ENCODE measurements at places on chromosomes 5 and 9. TPM values are rescaled to one million over a fixed set of nuclear protein-coding genes. Genes with fewer than 3 reads are reported as not detected.

DNA sequence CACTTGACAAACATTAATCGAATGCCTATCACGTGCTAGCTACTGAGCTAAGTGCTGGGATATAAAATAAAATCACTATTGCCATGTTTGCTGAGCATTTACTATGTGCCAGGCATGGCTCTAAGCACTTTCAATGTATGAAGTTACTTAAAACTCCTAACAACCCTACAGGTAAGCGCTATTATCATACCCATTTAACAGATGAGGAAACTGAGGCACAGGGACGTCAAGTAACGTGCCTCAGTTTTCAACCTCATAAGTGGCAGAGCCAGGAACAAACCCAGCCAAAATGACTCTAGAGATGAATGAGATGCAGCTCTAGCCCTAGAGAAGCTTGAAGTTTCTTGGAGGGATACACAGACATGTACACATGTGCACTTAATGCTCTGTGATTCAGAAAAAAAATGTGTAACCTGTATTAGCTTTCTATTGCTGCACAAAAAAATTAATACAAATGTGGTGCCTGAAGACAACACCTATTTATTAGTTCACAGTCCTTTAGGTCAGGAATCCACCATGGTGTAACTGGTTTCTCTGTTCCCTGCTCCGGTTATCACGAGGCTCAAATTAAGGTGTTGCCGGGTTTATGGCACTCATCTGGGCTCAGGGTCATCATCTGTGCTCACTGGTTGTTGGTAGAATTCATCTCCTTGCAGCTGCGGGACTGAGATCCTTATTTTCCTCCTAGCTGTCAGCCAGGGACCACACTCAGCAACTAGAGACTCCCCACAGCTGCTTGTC, 33.7 kb downstream of the TTLL11 start:
- peaks cover 17% of the 10 kb centered on the region for H3K4me1 ChIP-seq
- no peak overlapping the region for H3K27ac ChIP-seq

DNA sequence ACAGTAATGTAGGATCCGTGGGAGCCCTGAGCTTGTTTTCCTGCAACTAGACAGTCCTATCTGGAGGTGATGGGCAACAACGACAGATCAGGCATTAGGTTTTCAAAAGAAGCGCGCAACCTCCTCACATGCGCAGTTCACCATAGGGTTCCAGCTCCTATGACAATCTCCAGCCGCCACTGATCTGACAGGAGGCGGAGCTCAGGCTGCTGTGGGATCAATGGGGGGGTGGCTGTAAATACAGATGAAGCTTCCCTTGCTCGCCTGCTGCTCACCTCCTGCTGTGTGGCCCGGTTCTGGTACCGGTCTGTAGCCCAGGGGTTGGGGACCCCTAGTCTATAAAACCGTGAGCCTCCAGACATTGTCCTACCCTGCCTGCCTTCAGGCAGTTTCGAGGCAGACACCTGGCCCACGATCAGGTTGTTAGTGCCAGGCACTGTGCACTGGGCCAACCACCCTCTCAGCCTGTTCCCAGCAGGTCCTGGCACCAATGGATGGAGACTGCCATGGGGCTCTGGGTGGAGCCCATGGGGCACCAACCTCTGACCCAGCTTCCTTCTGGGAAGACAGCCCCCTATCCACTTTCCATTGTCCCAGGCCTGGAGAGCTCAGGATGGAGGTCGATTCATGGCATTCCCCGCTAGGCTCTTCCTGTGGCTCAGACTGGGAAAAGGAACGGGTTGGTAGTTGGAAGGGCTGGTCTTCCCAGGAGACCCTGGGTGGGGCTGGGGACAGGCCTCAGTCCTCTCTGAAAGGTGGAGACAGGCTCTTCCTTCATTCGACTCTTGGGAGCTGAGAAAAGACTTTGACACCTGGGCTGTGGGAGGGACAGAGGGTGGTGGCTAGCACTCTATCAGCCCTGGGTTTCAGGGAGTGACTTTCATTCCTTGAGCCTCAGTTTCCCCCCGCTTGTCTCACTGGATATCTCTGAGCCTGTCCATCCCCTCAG, 1.7 kb downstream of the ENDOG start:
- H3K36me3 ChIP-seq: peaks cover 7% of the 10 kb centered on the region
- H3K4me1 ChIP-seq: peaks cover 11% of the 10 kb centered on the region
- H3K27ac ChIP-seq: no peak overlapping the region
- no peak for DNase-seq
- peak overlapping the region; percentile 74 for H3K4me3 ChIP-seq

- no peak overlapping the region for H3K27ac ChIP-seq
- H3K4me3 ChIP-seq: no peak overlapping the region
- H3K4me1 ChIP-seq: no peaks in the 10 kb centered on the region
Observed at GRCh38 chr5:626850-627249, 14.7 kb downstream of the CEP72 start.

DNA sequence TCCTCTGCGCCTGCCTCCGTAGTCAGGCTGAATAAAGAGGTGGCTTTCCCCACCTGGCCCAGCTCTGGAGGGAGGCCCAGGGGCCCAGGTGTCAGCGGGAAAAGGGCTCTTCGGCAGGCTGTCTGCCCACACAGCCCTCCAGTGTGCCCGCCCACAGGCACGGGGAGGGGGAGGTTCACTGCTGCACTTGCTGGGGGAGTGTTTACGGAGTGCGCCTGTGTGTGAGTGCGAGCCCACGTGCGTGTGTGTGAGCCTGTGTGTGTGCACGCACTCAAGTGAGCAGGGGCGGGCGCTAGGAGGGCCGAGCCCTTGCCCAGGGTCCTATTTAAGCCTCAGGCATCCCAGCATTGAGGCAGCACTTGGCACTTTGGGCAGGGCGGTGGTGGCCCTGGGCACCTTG, 10.9 kb downstream of the DNLZ start:
- no peak overlapping the region for H3K4me3 ChIP-seq
- H3K4me1 ChIP-seq: peaks cover 11% of the 10 kb centered on the region
- H3K27me3 ChIP-seq: no peaks in the 10 kb centered on the region
- no peak overlapping the region for H3K27ac ChIP-seq
- DNase-seq: no peak

- H3K4me3 ChIP-seq: no peak overlapping the region
- peaks cover 2% of the 10 kb centered on the region for H3K36me3 ChIP-seq
- H3K27me3 ChIP-seq: no peaks in the 10 kb centered on the region
Observed at GRCh38 chr5:15887093-15887492, 292.5 kb downstream of the MARCHF11 start.

- peak overlapping the region; percentile 57 for H3K27ac ChIP-seq
- peaks cover 20% of the 10 kb centered on the region for H3K4me1 ChIP-seq
- no peak overlapping the region for H3K4me3 ChIP-seq
- no peaks in the 10 kb centered on the region for H3K27me3 ChIP-seq
- no peak for DNase-seq
Observed at GRCh38 chr5:35781181-35781790, 75.4 kb upstream of the IL7R start.

DNA sequence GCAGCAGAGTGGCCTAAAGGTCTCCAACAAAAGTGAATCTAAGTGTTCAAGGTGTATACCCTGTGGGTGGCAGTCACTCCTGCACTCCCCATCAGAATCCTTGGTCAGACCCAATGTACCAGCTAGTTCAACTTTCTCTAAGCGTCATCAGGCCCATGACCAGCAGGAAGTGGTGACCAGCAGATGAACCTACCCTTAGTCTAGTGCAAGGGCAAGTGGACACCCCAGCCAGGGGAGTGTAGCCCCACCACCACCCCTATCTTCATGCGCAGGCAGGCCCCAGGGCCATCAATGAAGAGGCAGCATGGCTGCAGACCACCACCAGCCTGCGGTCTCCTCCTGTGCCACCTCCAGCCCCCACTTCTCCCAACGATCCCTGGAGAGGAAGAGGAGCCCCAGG, 213.1 kb downstream of the AGTPBP1 start:
- no peak overlapping the region for H3K4me3 ChIP-seq
- H3K27ac ChIP-seq: no peak overlapping the region
- H3K36me3 ChIP-seq: no peaks in the 10 kb centered on the region
- peaks cover 17% of the 10 kb centered on the region for H3K27me3 ChIP-seq
- no peaks in the 10 kb centered on the region for H3K4me1 ChIP-seq
- no peak for DNase-seq

DNA sequence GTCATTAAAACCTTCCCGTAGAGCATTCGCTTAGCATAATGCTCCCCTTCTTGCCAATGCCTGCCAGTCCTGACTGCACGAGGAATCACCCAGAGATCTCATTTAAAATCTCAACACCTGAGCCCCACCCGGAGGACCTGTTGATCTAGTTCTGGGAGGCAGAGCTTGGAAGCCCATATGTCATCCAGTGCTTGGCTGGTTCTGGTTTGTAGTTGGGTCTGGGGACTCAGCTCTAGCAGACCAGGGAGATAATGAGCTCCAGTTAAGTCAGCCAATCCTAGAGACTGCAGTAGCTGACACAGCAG, 131.8 kb upstream of the DAP start:
- H3K27me3 ChIP-seq: no peaks in the 10 kb centered on the region
- no peaks in the 10 kb centered on the region for H3K4me1 ChIP-seq

DNA sequence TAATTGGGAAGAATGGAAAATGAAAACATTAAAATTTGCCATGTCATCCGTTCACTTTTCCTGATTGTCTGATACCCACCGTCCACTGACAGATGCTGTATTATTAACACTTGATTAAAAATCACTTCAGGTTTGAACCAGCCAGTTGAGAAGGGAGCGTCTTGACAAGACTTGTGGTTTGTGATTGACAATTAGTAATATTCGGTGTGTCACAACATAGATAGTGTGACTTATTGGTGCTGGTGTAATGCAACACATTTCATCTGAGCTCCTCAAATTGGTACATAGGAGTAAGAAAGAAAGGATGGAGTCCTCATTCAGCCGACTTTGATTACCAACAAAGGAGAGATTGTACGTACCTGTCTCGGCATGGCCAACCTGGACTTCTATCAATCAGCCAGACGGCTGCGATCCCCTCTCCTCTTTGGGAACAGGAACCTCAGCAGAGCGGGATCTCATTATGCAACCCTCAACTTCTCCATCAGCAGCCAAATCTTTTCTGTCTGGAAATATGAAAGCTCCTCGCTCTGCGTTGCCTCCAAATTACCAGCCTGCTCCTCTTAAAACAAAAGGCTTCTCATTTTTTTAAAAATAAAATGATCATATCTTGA, 211.7 kb upstream of the MVB12B start:
- H3K36me3 ChIP-seq: no peaks in the 10 kb centered on the region
- no peak overlapping the region for H3K27ac ChIP-seq
- DNase-seq: no peak

GRCh38 chr5:111699976-111700375, 57.0 kb downstream of the NREP start:
- H3K4me1 ChIP-seq: peaks cover 29% of the 10 kb centered on the region
- H3K36me3 ChIP-seq: no peaks in the 10 kb centered on the region
- DNase-seq: no peak

DNA sequence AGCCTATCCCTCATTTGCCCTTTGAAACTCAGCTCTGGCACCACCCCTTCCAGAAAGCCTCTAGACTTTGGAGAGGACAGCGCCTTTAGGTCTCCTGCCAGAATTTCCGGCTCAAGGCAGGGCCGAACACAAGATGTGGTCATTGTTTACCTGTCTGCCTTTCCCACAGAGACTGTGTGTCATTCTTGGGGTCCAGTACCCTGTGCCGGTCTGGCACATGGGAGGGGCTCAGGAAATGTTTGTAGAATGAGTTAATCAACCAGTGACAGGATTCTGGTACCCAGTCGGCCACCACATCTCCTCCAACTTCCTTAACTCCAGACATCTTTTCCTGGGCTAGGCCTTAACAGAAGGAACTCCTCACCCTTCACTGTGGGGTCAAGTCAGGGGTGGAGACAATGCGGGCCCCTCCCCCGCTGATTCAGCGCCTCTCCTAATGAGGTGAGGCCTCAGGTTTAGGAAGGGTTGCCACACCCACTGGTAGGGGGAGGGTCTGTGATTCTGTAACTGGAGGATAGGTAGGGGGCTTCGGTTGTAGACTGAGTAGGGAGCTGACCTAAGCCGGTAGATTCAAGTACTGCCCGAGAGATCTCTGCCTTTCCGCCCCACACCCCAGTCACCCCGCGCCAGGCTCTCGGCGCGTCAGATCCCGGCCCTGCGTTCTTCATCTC, 29.3 kb downstream of the PCDH1 start:
- H3K4me3 ChIP-seq: peak overlapping the region; percentile 80
- H3K27ac ChIP-seq: peak overlapping the region; percentile 85
- H3K27me3 ChIP-seq: no peaks in the 10 kb centered on the region
- H3K4me1 ChIP-seq: peaks cover 49% of the 10 kb centered on the region
- no peak for DNase-seq
- peaks cover 2% of the 10 kb centered on the region for H3K36me3 ChIP-seq

GRCh38 chr5:167317884-167318283, 973.6 kb upstream of the WWC1 start:
- peaks cover 8% of the 10 kb centered on the region for H3K27me3 ChIP-seq
- H3K36me3 ChIP-seq: no peaks in the 10 kb centered on the region
- H3K27ac ChIP-seq: no peak overlapping the region
- DNase-seq: no peak
- H3K4me1 ChIP-seq: no peaks in the 10 kb centered on the region

- H3K4me3 ChIP-seq: no peak overlapping the region
- no peaks in the 10 kb centered on the region for H3K36me3 ChIP-seq
- no peaks in the 10 kb centered on the region for H3K4me1 ChIP-seq
- H3K27me3 ChIP-seq: peaks cover 2% of the 10 kb centered on the region
- H3K27ac ChIP-seq: no peak overlapping the region
- DNase-seq: no peak
Observed at GRCh38 chr5:160991205-160991604, 139.2 kb upstream of the ATP10B start.

DNA sequence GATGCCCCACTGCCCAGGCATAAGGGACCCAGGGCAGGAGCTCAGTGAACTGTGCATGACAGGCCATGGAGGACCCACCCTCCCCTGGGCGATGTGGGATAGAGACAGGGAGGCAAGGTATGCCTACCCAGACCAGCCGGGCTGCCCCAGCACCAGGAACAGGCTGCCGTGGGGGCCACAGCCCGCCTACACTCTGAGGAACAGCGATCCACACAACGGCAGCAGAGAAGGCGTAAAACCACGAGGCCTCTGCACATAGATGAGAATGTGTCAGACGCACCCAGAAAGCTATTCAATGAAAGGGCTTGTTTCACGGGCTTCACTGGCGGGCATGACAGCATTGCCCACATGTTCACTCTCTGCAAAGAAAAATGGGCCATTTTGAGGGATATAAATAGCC, 49.5 kb downstream of the SEMA4D start:
- H3K36me3 ChIP-seq: no peaks in the 10 kb centered on the region
- H3K4me1 ChIP-seq: no peaks in the 10 kb centered on the region
- no peak overlapping the region for H3K27ac ChIP-seq
- no peak overlapping the region for H3K4me3 ChIP-seq
- peaks cover 1% of the 10 kb centered on the region for H3K27me3 ChIP-seq

Gene FAM221B
- total RNA-seq: not detected

Gene LECT2
- not detected for total RNA-seq

Gene IGFBPL1
- 2.8 TPM for total RNA-seq

Gene KLF4
- total RNA-seq: 36.0 TPM

Gene FOXI1
- not detected for total RNA-seq

Gene PLGRKT
- 13.5 TPM for total RNA-seq

Gene ANKRD18B
- total RNA-seq: 1.4 TPM

All from chondrocyte (in vitro differentiated cells).